T-cell (primary cell): ENCODE measurements at places on chromosomes 16 and 17. TPM values are rescaled to one million over a fixed set of nuclear protein-coding genes. Genes with fewer than 3 reads are reported as not detected.

GRCh38 chr17:68288375-68288774 is 2.6 kb downstream of the SLC16A6 start:
- peak overlapping the region; percentile 43 for H3K27ac ChIP-seq
- no peak overlapping the region for H3K4me3 ChIP-seq
- DNase-seq, result no peak
- peaks cover 43% of the 10 kb centered on the region for H3K4me1 ChIP-seq

HSF4 gene
- 49.4 TPM for total RNA-seq

DNA sequence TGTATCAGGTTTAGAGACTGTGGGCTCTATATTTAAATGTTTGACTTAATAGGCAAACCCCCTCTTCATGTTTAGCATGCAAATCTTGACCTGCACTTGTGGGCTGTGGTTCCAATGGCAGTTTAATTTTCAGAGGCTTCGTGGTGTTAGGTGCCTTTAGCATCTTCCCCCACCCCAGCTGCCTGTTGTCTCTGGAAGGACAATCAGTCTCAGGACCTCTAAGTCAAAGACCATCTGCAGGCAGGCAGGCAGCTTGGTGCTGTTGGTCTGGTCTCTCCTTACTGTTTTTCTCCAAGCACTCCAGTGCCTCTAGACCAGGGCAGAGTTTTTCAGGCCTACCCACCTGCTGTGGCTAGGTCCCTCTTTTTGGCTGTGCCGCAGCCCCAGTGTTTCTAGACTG is 990.4 kb downstream of the CDH11 start:
- H3K36me3 ChIP-seq, result no peaks in the 10 kb centered on the region
- no peaks in the 10 kb centered on the region for H3K4me1 ChIP-seq
- DNase-seq, result no peak
- H3K27ac ChIP-seq, result no peak overlapping the region
- H3K27me3 ChIP-seq, result no peaks in the 10 kb centered on the region

- H3K4me1 ChIP-seq, result no peaks in the 10 kb centered on the region
- H3K36me3 ChIP-seq, result no peaks in the 10 kb centered on the region
- no peak for DNase-seq
- H3K27me3 ChIP-seq, result peaks cover 3% of the 10 kb centered on the region
- H3K27ac ChIP-seq, result no peak overlapping the region
- no peak overlapping the region for H3K4me3 ChIP-seq
These were observed 23.0 kb downstream of the CCDC182 start for GRCh38 chr17:57721967-57722703.

ZSCAN10 gene
- total RNA-seq, result 0.19 TPM

LRRC36 gene
- total RNA-seq, result not detected

DNA sequence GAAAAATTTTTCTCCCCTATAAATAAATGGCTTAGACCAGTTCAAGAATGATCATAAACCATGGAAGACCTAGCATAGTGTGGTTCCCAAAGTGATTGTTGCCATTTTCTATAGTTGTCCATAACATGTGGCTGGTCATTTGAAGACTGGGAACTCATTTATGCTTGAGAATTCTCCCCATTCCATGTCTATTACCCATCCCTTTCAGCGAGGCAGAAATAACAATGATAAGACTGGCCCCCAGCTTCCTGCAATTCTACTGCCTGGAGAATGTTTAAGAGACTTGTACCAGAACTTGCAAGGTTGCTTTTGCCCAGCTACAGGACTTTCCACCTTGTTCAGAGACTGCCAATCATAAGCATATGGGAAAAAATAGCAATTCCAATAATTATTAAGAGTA is 146.5 kb upstream of the CDH11 start:
- H3K36me3 ChIP-seq, result no peaks in the 10 kb centered on the region
- H3K4me1 ChIP-seq, result no peaks in the 10 kb centered on the region
- DNase-seq, result no peak
- H3K4me3 ChIP-seq, result no peak overlapping the region
- H3K27me3 ChIP-seq, result no peaks in the 10 kb centered on the region

GRCh38 chr17:35212668-35213067 is 18.5 kb upstream of the SLC35G3 start:
- no peak overlapping the region for H3K4me3 ChIP-seq
- H3K27ac ChIP-seq, result peak overlapping the region; percentile 88
- H3K4me1 ChIP-seq, result peaks cover 67% of the 10 kb centered on the region
- DNase-seq, result no peak
- no peaks in the 10 kb centered on the region for H3K36me3 ChIP-seq
